ENCODE measurements at places on chromosomes 3 and 15.

- DNase-seq: no peak
These were observed 743.5 kb upstream of the ARPP21 start for GRCh38 chr3:34895841-34896240.

- DNase-seq: no peak
These were observed 311.7 kb upstream of the SEMA6D start for GRCh38 chr15:47405365-47406162.

DNA sequence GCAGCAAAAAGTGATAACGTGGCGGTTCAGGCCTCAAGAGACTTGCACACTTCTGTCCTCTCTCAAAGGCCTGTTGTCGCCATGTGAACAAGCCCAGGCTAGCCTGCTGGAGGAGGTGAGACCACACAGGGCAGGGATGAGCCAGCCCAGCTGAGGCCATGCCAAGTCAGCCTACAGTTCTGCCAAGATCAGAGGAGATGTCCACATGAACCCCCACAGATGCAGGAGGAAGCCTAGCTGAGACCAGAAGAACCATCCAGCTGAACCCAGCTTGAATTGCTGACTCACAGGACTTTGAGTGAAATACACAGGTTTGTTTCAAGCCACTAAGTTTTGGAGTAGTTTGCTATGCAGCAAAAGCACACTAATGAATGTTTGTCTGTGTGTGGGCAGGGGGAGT is 50.3 kb upstream of the SEC13 start:
- no peak for DNase-seq

DNA sequence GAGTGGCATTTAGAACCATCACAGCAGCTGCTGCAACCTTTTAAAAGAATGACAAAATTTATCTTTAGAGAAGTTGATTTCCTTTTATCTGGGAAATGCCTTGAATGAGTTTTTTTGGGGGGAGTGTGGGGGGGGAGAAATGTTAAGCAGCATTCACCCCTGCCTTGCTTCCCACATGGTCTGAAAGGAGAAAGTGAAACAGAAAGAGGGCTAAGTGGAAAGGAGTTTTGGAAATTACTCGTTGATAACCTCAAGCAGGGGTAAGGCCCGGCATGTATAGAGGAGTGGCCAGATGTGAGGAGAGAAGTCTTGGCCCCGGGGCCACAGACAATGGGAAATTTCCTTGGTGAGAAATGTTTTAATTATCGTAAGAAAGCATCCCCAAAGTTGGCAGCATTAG is 23.5 kb downstream of the B3GALNT1 start:
- no peak for DNase-seq

- DNase-seq: no peak
These were observed 44.2 kb downstream of the SGO1 start for GRCh38 chr3:20141851-20142250.

DNA sequence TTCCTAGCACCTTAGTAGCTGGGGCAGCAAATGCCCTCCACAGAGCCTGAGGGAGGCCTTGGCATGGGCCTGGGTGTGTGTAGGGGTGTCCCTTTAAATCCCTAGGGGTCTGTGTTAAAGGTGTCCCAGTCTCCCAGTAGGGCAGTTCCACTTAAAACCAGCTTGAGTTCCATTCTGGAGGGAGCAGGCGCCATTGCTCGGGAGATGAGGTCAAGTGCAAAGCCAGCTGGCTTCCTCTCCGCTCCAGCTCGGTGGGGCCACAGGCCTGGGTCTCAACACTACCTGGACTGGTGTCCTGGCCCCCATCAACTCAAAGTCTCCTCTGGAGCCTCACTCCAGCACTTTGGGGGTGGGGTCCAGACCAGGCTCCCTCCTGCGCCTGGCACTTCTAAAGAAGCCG is 25.2 kb downstream of the FEM1B start:
- no peak for DNase-seq

GRCh38 chr3:38109580-38110313 is 27.2 kb downstream of the ACAA1 start:
- no peak for DNase-seq

DNA sequence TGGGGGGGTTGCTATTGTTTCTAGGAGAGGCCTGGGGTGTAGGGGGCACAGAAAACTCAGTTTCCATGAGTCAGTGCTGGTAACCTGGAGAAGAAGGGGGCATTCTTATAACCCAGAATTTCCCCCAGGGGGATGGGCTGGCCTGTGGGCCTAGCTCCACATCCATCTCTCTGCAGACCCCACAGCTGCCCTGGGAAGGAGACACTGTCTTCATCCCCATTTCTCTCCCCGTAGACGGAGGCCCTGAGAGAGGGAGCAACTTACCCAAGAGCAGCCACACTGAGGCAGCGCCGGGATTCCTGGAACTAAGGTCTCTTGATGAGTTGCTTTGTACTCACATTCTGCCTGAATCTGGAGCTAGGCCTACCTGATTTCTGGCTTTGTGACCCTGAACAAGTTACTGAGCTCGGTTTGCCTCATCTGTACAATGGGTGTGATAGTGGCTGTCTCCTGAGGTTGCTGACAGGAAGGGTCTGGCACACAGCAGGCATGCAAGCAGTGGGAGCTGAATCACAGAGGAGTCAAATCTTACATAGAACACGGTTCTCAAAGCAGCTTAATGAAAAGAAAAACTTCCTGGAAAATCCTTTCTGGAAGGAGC is 55.0 kb upstream of the LCTL start:
- no peak for DNase-seq

- DNase-seq: no peak
These were observed 25.2 kb downstream of the RASGRF1 start for GRCh38 chr15:79065361-79065705.

GRCh38 chr3:166304584-166304983 is 467.4 kb upstream of the BCHE start:
- peak; percentile 5 for DNase-seq

GRCh38 chr3:196654735-196655090 is 15.2 kb downstream of the NRROS start:
- DNase-seq: no peak

DNA sequence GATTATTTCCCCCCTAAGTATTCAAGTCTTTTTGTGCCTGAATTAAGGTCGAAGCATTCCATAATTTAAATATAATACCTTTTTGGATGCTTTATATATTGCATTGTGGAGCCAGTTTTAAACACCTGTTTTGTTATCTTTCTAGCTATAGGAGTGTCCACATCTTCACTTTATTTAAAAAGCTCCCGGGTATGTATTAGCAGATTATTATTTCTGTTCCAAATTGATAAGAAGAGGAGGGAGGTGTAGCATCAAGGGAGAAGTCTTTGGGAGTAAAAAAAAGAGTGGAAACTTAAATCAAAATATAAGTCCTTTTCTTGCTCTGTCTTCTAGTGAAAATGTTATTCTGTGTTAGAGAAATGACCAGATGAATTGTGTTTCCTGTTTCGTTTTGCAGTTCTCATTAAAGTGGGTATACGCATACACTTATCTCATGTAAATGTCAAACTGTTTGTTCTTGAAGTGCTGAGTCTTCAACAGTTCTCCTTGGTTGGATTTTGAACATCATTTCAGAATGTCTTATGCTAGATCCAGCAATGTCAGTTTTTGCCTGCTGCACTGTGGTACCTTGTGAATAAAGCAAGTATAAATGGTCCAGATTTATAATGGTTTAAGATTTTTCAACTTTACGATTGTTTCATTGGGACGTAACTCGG is 105.8 kb downstream of the FNDC3B start:
- DNase-seq: no peak

- DNase-seq: peak; percentile 27
These were observed 754 bp downstream of the B3GNT5 start for GRCh38 chr3:183253528-183254486.

GRCh38 chr3:44721231-44722102 is 8.0 kb upstream of the ZNF501 start:
- DNase-seq: no peak

DNA sequence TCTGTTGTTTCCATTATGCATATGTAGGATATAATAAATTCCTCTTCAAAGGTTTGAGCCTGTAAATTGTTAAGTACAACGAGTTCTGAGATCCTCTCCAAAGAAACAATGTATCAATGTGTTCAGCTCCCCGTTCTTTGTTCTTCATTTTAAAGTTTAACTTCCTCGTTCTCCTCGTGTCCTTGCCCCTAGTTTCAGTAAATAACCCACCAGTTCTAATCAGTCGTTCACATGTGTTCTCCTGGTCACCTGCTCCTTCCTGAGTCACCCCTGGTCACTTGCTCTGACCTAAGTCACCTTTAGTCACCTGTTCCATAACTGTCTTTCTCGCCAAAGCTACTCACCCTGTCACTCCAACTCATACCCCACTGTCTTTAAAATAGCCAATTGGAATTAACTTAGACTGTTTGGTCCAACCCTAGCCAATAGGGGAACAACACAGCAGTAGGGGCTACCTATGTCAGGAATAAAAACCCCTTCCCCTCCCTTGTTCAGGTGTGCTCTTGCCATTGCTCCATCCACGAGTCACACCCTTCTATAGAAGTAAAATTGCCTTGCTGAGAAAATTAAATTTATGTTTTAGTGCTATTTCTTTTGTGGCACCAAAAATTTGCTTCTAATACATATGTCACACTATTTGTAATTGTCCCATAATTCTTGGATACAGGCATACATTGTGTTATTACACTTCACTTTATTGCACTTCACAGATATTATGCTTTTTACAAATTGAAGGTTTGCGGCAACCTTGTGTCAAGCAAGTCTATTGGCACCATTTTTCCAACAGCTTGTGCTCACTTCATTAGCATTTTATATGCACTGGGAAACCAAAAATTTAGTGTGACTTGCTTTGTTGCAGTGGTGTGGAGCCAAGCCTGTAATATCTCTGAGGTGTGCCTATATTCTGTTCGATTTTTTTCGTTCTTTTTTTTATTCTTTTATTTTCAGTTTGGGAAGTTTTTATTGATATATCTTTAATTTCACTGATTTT is 15.3 kb upstream of the MCF2L2 start:
- no peak for DNase-seq

DNA sequence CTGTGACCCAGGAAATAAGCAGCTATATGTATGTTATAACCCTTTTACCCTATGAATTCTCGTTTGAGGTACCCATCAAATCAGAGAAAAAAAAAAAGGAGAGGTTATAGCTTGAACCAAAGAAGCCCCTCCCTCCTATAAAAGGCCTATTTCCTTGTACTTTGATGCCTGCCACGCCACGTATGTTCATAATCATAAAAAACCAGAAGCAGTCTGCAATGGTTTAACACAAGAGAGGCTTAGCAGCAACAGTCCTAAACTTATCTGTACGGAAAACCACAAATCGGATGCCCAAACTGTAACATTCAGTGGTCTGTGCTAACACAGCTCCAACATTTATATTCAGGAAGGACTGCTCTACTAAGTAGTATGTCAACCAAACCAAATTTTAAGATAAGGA is 21.2 kb downstream of the CCR8 start:
- DNase-seq: no peak

DNA sequence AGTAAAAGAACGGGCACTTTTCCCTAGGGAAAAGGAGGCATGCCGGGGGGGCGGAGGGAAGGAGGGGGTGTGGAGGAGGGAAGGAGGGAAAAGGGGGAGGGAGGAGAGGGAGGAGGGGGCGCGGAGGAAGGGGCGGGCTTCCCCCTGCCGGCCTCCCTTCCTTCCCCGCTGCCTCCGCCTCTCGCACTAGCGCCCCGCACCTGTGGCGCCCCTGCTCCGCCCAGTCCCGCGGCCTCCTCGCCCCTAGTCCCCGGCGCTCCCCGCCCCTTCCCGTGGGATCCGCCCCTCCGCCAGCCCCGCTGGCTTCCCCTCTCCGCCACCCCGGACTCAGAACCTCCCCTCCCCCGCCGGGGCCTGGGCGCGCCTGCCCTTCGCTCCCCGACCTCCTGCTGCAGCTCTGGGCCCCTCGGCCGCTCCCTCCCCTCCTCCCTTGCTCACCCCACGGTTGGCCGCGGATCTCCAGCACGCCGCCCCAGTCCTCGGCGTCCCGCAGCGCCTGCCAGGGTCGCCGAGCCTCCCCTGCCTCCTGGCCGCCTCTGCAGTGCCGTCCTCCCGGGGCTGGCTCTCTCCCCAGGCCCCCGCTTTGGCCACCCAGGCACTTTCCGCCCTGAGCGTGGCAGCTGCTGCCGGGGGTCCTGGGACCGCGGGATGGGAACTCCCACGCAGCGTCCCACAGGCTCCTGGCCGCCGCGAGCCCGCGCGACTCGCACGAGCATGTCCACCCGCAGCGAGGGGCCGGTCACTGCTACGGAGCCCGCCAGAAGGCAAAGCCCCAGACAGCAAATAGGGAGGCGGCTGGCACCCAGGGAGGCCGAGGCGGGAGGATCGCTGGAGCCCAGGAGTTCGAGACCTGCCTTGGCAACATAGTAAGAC is 147.4 kb downstream of the TJP1 start:
- DNase-seq: peak; percentile 68

GRCh38 chr3:32816439-32817256 is 1.1 kb upstream of the TRIM71 start:
- DNase-seq: no peak

GRCh38 chr3:14806641-14807263 is 12.0 kb upstream of the FGD5 start:
- DNase-seq: no peak

DNA sequence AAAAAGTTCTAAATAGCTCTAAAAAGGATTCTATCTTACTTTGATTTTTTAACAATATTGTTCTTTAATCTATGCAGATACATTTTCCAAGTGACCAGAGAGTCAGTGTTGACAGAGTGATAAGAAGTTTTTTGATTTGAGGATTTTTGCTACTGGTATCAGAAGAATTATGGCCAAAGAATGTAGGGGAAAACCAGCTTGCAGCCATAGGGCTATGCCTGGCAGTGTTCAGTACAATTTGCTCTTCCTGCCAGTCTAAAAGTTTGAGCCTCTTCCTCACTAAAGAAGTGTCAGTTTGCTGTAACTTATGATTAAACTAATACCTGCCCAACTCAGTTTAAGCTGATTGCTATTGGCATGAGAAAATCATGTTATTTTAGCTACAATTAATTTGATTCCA is 35.3 kb upstream of the FSIP1 start:
- DNase-seq: no peak

DNA sequence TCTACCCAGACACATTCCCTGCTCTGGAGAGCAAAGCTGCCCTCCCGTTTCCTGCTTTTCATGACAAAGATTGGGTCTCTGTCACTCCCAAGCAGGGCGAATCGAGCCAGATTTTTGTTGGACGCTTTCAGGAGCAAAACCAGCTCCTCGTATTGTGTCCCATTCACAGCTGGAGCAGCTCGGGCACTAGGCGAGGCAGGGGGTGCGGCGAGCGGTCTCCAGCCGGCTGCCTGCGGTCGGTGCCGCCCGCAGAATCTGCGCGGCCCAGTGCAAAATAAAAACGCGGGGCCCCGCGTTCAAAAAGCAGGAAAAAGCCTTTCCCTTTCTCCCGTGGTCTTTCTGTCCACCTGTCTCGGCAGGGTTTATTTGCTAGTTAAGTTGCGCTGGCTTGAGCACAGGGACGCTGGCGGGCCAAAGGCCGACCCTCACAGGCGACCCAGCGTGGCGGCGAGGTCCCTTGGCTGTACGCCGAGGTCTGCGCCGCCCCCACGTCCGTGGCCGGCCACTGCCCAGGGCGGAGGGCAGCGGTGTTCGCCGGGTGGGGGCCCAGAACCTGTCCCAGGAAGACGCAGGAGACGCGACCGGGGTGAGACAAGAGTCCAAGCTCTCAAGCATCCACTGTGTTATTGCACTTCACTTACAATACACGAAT is 71.2 kb downstream of the CYP19A1 start:
- peak; percentile 10 for DNase-seq

- DNase-seq: no peak
These were observed 22.1 kb downstream of the FBN1 start for GRCh38 chr15:48623456-48623855.
